ENCODE measurements at places on chromosomes 6 and 20.

GRCh38 chr6:19311786-19312185 lies 525.4 kb upstream of the ID4 start:
- DNase-seq: no peak

DNA sequence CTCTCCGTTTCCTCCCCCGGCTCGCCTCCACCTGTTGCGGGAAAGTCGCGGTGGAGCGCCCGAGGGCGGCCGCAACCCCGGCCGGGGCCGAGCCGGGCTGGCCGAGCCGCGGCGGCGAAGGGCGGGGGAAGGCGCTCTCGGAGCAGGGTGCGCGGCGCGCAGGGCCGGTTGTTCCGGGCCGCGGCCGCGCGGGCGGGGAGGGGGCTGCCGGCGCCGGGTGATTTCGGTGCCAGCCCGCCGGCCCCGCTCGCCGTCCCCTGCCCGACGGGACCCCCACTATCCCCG lies 235 bp downstream of the MAP7 start:
- no peak for DNase-seq

GRCh38 chr6:158584236-158584651 lies 24.4 kb downstream of the TMEM181 start:
- no peak for DNase-seq

GRCh38 chr20:57260934-57261333 lies 5.5 kb downstream of the BMP7 start:
- no peak for DNase-seq

DNA sequence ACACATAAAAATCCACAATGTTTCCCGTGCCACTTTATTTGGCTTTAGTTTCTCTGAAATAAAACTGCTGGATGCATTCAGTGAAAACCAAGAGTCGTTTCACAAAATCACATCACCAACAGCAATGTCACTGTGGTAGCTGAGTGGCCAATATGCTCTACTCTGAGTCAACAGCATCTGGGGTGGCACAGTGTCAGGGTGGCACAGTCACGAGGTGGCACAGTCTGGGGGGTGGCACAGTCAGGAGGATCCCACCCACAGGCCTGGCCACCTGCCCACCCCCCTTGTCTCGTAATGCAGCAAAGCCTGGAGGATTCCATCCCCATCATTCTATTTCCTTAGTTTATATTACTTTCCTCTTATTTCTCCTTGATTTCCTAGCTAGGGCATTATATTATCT lies 87.0 kb downstream of the ANKRD60 start:
- DNase-seq: no peak

GRCh38 chr6:119891644-119892043 lies 542.1 kb upstream of the MAN1A1 start:
- DNase-seq: no peak

GRCh38 chr6:87908978-87909811 lies 138.4 kb upstream of the SPACA1 start:
- DNase-seq: no peak

- no peak for DNase-seq
Measured at GRCh38 chr6:33571637-33572316, 8.3 kb downstream of the BAK1 start.

- DNase-seq: no peak
Measured at GRCh38 chr6:123383718-123384117, 253.0 kb downstream of the TRDN start.

DNA sequence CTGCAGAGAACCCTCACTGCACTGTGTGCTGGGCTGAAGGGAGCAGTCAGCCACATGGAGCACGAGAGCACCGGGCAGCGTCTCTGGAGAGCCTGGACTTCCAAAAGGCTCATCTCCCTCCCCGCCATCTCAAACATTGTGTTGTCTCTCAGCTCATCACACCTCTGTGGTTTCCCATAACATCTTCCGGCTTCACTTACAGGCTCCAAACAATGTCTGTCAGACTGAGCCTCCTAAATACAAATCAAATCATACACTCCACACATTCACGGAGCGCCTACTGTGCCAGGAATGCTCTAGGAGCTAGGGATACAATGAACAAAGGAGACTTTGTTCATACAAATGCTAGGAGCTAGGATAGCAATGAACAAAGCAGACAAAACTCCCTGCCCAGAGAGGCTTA lies 398.0 kb downstream of the RNGTT start:
- DNase-seq: no peak

DNA sequence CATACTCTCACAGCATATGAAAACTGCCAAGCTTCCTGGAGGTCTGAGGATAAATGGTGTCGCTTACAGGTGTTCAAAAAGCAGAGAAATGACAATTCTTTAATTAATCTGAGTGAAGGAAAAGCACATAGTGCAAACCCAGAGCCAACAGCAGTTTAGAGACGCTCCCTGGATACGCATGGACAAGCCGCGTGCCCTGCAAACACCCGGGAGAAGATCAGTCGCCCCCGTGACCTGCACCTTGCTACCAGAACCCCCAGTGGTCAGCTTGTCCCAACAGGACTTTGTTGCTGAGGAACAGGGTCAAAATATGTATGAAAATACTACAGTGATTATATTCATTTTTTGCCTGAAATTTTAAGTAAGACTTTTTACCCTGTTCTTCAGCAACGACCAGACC lies 93.9 kb downstream of the PSMG4 start:
- no peak for DNase-seq

GRCh38 chr6:95629551-95629950 lies 52.2 kb downstream of the MANEA start:
- no peak for DNase-seq

- DNase-seq: no peak
Measured at GRCh38 chr20:33567949-33568348, 78.1 kb downstream of the CBFA2T2 start.

GRCh38 chr6:16383607-16384206 lies 145.3 kb downstream of the GMPR start:
- DNase-seq: no peak

DNA sequence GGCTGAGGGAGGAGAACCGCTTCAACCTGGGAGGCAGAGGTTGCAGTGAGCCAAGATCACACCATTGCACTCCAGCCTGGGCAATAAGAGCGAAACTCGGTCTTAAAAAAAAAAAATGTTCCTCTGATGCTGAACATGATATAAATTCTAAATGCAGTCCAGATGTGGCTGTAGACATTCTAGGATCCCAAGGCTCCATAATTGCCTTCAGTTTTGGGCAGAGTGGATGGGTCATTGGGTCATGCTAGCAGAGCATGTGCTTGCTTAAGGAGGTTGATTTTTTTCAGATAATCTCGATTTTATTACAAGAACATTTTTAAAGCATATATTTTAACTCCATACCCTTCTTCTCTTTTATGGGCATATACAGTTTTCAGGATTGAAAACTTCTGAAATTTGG lies 112.0 kb downstream of the UTRN start:
- no peak for DNase-seq

Data from ELR (cell line).